ENCODE measurements at places on chromosomes 12 and 14.

GRCh38 chr14:73935666-73936065 is 14.2 kb downstream of the FAM161B start:
- no peak for DNase-seq

GRCh38 chr12:8031872-8032241 is 659 bp upstream of the FOXJ2 start:
- DNase-seq = no peak

DNA sequence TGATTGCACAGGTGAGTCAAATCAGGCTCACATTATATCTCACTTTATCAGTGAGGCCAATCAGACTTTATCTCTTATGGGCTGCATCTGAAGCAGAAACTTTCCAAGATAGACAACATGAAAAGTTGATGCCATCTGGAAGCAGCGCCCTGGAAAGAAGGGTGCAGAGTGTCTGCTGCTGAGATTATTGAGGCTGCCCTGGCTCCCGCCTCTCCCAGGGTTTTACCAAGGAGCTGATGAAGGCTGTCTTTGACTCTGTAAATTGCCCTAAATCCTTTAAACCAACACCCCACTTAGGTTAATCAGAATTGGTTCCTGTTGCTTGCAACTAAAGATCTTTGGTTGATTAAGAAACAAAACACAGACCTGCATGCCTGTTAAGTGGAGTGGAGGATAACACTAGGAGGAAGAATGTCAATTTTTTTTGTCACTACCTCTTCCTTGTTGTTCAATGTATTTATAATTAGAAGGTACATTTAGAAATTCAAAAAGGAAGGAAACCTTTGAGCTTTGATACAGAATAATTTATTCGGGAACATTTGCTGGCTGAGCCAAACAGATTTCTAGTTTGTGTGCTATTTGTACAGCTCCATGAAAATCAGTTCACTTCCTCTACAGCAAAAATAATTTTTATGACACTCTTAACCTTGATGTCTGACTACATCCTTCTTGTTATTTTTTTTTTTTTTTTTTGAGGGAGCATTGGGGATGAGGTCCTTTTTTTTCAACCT is 104.1 kb downstream of the VEZT start:
- no peak for DNase-seq

- DNase-seq = no peak
Observed at GRCh38 chr12:75864161-75864560, 167.4 kb downstream of the PHLDA1 start.

GRCh38 chr12:55718624-55719275 is 1.4 kb upstream of the RDH5 start:
- no peak for DNase-seq

- DNase-seq = no peak
Observed at GRCh38 chr12:1820191-1820895, at the start of gene LRTM2. Gene LRTM2 (plus strand): TSS chr12:1820565. CDS start chr12:1828149, 7,584 bp downstream.

- no peak for DNase-seq
Observed at GRCh38 chr14:54854181-54854580, 48.4 kb downstream of the GCH1 start.

- DNase-seq = no peak
Observed at GRCh38 chr14:36518031-36518585, 1.9 kb downstream of the NKX2-1 start.

GRCh38 chr14:88866305-88866704 is 41.9 kb downstream of the TTC8 start:
- no peak for DNase-seq

- DNase-seq = no peak
Observed at GRCh38 chr12:32039347-32039746, 67.3 kb upstream of the BICD1 start.

DNA sequence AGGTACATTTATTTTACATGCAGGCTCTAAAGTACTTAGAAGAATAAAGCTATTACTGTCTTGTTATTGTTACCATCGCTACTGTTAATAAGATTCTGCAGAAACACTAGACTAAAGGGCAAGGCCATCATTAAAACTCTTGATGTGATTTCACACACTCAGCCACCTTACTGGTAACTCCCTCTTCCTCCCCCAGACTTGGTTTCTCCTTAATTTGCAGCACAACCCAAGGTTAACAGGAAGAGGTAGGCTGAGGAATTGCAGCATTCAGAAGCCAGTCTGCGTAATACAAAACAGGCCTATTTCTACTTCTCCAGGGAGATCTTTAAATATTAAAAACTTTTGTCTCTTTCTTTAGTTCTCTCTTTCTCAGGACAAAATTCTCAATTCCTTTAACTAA is 210.3 kb downstream of the BTG1 start:
- no peak for DNase-seq

- DNase-seq = no peak
Observed at GRCh38 chr12:49367381-49368239, at the start of gene SPATS2. Gene SPATS2 (plus strand): TSS chr12:49367462. CDS start chr12:49461013, 93,551 bp downstream.

- DNase-seq = peak; percentile 1
Observed at GRCh38 chr14:28057359-28058296, 709.0 kb upstream of the FOXG1 start.

DNA sequence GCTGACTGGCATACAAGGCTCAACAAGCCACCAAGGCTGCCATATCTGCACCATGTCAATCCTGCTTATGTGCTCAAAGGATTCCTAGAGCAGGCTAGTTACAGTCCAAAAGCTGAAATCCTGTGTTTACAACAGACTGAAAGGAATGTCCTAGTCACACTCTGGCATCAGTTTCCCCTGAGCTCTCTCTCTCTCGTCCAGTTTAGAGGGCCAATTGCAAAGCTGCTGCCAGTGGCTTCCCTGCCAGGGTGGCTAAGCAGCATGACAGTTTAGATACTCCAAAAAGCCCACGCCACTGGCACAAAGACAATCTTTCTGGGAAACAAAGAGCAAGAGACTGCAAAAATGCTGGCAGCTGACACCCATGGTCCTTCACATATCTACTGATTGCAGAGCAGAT is 392.1 kb downstream of the RPS29 start:
- no peak for DNase-seq

- no peak for DNase-seq
Observed at GRCh38 chr12:88471331-88472045, 108.8 kb downstream of the KITLG start.

GRCh38 chr14:57066887-57067513 is 201.7 kb downstream of the EXOC5 start:
- DNase-seq = peak; percentile 24

DNA sequence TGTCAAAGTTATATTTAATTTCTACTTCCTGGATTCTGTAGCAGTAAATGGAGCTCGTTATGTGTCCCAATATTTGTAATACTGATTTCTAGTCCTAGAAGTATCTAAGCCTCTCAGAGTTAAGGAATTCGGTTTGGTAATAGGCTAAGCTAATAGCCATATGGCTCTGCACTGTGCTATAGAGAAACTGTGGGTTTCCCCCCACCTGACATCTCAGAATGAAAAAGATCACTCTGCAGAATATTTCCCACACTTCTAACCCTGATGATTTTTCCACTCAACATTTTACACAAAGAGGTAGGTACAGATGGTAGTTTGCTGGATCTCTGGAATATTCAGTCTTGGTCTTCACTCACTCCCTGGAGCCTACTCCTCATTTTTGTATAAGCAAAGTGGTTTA is 71.2 kb downstream of the BORCS5 start:
- no peak for DNase-seq

- DNase-seq = no peak
Observed at GRCh38 chr12:4115570-4115969, 158.0 kb upstream of the CCND2 start.

GRCh38 chr12:91940826-91941570 is 204.6 kb downstream of the BTG1 start:
- no peak for DNase-seq

DNA sequence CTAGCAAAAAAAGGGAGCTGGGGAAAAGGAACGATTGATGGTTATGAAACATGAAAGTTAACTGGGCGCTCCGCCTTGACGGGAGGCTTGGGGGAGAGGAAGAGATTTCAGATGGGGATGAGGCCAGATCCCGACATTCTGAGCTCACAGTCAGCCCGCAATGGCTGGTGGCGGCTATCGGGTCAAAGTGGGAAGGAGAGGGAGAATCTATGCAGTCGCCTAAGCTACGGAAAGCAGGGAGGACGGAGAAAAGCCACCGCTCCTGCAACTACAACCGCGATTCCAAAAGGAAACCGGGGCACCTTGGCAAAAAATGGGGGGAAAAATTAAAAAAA is 502 bp downstream of the MPHOSPH9 start:
- no peak for DNase-seq

DNA sequence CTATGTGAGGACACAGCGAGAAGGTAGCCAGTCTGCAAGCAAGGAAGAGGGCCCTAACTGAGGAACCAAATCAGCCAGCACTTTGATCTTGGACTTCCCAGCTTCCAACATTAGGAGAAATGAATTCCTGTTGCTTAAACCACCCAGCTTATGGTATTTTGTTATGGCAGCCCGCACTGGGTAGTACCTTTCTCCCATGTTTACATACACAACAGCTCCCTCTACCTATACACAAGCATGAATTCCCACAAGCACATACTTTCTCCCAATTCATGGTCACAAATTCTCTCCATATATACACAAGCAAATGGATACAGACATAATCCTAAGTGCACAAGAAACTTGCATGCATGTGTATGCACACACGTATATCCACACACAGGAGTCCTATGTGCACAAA is 7.4 kb downstream of the ITGB7 start:
- no peak for DNase-seq

- no peak for DNase-seq
Observed at GRCh38 chr14:29749327-29749726, 178.3 kb downstream of the PRKD1 start.

DNA sequence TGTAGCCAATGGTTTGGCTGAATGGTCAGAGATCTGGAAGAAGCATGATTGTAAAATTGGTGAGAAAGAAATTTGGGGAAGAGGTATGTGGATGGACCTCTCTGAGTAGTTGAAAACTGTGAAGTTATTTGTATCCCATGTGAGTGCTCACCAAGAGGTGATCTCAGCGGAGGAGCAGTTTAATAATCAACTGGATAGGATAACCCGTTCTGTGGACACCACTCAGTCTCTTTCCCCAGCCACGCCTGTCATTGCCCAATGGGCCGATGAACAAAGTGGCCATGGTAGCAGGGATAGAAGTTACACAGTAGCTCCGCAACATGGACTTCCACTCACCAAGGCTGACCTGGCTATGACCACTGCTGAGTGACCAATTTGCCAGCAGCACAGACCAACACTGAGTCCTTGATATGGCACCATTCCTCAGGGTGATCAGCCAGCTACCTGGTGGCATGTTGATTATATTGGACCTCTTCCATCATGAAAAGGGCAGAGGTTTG is 257.4 kb upstream of the ATXN7L3B start:
- no peak for DNase-seq

DNA sequence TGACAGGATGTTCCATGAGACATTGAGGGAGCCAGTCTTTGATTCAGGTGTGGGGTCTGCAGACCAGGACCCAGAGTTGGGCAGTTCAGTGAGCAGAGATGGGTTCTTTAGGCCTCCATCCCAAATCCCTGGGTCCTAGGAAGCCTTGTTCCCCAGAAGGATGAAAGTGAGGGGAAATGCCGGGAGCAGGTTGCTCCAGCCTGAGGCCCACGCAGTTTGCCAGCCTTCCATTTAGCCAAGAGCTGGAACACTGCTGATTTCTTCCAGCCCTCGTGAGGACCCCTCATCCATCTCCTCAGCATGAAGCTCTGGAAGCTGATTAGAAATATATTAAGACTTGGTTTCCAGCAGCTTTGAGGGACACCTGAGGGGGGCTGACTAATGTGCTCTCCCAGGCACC is 12.1 kb downstream of the C14orf132 start:
- DNase-seq = no peak

- no peak for DNase-seq
Observed at GRCh38 chr12:113788020-113788856, 177.9 kb downstream of the RBM19 start.

GRCh38 chr12:52582971-52583456 is 9.4 kb upstream of the KRT74 start:
- DNase-seq = peak; percentile 21

- no peak for DNase-seq
Observed at GRCh38 chr14:76077340-76077739, 74.4 kb upstream of the GPATCH2L start.
